ENCODE measurements at places on chromosomes 1 and 21. TPM values are rescaled to one million over a fixed set of nuclear protein-coding genes. Genes with fewer than 3 reads are reported as not detected.

GJA8 gene
- not detected for total RNA-seq

TGFB2 gene
- 28.0 TPM for total RNA-seq

LINGO4 gene
- not detected for total RNA-seq

ARPC5 gene
- total RNA-seq: 288 TPM

RNU1-2 gene
- total RNA-seq: not detected

OPRD1 gene
- total RNA-seq: not detected

CLCA1 gene
- under 0.01 TPM for total RNA-seq
